ENCODE measurements at places on chromosomes 3 and 15. TPM values are rescaled to one million over a fixed set of nuclear protein-coding genes. Genes with fewer than 3 reads are reported as not detected.

DNA sequence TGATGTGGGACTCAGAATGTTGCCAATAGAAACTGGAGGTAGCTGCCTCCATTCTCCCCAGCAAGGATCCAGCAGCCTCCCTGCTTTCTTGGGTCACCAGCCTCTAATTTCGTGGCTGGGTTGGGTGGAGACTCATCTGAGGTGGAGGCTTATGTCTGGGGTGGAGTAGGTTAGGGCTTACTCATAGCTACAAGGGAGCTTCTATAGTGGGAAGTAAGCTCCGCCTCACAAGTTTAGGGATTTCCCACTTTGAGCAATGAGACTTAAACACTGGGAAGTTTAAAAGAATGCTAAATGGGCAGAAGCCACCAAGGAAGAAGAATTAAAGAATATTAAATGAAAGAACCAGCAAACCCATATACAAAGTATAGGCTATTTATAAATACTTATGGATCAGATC is 63.8 kb downstream of the GJD2 start:
- H3K27ac ChIP-seq = no peak overlapping the region
- DNase-seq = no peak
- no peak overlapping the region for H3K4me3 ChIP-seq
- no peaks in the 10 kb centered on the region for H3K36me3 ChIP-seq
- H3K27me3 ChIP-seq = peaks cover 27% of the 10 kb centered on the region

The C3orf22 gene
- total RNA-seq = not detected

- peaks cover 2% of the 10 kb centered on the region for H3K36me3 ChIP-seq
- no peak overlapping the region for H3K4me3 ChIP-seq
- H3K4me1 ChIP-seq = peaks cover 2% of the 10 kb centered on the region
- H3K27me3 ChIP-seq = peaks cover 81% of the 10 kb centered on the region
- H3K27ac ChIP-seq = no peak overlapping the region
- no peak for DNase-seq
These were observed 9.7 kb upstream of the MEIS2 start for GRCh38 chr15:37109872-37110572.

DNA sequence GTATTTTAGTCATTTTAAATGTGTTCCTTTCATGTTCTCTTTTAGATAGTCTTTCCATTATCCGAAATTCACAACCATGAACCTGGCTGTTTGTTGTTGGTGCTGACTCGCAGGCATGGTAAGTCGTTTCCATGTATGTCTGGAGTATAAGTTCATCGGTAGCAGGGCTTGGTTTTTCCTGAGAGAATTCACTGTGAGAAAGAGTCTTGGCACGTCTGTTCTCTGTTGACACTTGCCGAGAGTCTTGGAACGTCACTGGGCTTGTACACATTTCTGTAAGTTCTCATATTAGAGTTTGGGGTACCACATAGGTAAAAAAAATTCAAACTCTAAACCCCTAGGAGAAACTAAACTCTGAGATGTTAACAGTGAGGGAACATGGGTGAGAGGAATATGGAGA is 29.4 kb upstream of the EIF4A2 start:
- H3K27ac ChIP-seq = no peak overlapping the region
- H3K4me1 ChIP-seq = peaks cover 4% of the 10 kb centered on the region
- no peaks in the 10 kb centered on the region for H3K27me3 ChIP-seq
- DNase-seq = no peak

DNA sequence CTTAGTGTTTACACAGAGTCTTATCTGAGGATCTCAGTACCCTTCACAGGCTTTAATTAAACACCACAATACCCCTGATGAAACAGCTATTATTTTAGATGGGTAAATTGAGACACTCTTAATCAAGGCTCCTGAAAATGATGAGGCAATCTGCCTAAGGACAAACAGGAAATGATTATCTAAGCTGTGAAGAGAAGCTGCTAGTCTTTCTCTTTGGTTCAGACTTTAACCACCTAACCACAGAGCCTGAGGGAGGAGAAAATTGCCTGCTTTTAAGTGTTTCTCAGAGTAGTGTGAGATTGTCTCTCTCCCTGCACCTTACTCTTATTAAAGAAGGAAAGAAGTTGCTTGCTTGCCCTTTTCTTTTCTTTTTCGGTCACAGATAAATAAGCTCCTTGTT is 364.3 kb upstream of the ADAMTS9 start:
- H3K4me1 ChIP-seq = no peaks in the 10 kb centered on the region
- H3K27me3 ChIP-seq = no peaks in the 10 kb centered on the region
- no peak for DNase-seq
- H3K36me3 ChIP-seq = no peaks in the 10 kb centered on the region

- no peaks in the 10 kb centered on the region for H3K4me1 ChIP-seq
- no peak overlapping the region for H3K27ac ChIP-seq
- no peak overlapping the region for H3K4me3 ChIP-seq
- DNase-seq = no peak
These were observed 38.9 kb upstream of the IREB2 start for GRCh38 chr15:78399091-78399490.

DNA sequence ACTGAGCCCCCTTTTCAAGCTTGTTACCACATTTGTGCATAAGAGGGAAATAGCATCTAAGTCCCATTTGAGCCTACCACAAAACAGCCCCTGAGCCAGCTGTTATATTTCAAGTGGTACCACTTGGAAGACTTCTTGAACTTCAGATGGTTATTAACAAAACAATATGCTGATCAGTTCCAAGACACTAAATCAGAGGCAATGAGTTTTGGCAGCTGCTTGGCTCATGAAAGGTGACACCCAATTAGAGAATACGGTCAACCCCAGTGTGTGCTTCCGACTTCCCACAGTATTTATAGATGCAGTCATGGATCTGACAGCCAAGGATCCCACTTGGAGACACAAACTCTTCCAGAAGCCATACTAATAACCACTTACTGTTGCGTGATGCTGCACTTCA is 469.6 kb upstream of the PPP2R3A start:
- DNase-seq = no peak
- H3K36me3 ChIP-seq = no peaks in the 10 kb centered on the region
- H3K4me1 ChIP-seq = no peaks in the 10 kb centered on the region
- H3K27me3 ChIP-seq = peaks cover 2% of the 10 kb centered on the region
- H3K4me3 ChIP-seq = no peak overlapping the region
- no peak overlapping the region for H3K27ac ChIP-seq

DNA sequence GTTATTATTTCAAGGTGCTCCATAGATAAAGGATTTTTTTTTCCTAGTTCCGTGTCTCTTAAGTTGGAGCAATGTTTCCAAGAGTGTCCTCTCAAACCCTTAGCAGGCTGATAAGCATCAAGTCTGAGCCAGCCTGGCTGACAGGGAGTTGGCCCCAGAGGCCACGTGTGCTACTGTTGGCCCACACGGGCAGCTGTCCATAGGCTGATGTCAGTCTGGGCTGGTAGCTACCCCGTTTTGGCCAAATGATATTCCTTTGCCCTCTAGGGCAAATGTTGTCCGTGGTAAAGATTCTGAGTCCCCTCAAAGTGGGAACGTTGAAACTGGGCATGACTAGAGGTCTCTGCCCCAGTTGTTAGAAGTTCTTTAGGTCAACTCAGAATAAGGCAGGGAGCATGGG is 99.4 kb downstream of the FLNB start:
- DNase-seq = no peak
- H3K27ac ChIP-seq = no peak overlapping the region
- peaks cover 5% of the 10 kb centered on the region for H3K4me1 ChIP-seq
- H3K36me3 ChIP-seq = peaks cover 6% of the 10 kb centered on the region
- H3K4me3 ChIP-seq = no peak overlapping the region
- no peaks in the 10 kb centered on the region for H3K27me3 ChIP-seq

DNA sequence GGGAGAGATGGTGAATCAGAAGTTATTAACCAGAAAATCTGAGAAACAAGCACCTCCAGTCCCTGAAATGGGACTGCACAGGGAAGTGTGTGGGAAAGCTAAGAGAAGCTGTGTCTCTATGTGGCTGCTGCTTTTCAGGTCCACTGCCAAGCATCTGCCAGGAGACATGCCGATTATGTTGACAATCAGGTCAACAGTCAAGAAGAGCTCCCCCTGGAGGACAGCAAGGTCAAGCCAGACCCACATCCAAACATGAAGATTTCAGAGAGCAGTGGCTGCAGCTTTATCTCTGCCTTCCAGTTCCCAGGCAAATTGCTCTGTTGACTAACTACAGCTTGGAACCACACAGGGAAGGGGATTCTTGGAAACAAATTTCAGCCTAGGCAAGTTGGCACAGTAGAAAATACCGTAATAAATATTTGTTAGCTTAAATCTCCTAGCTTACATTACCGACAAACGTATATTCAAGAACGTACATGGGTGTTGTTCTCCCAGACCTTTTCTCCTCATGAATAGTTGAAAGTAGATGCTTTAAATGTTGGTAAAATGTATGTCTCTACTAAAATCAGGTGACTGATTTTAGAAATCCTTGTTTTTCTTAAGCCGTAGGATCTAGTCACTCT is 394.5 kb upstream of the RARB start:
- no peaks in the 10 kb centered on the region for H3K36me3 ChIP-seq
- no peaks in the 10 kb centered on the region for H3K4me1 ChIP-seq
- H3K4me3 ChIP-seq = no peak overlapping the region
- no peak overlapping the region for H3K27ac ChIP-seq
- no peak for DNase-seq
- no peaks in the 10 kb centered on the region for H3K27me3 ChIP-seq

- H3K36me3 ChIP-seq = no peaks in the 10 kb centered on the region
- no peaks in the 10 kb centered on the region for H3K27me3 ChIP-seq
- no peak overlapping the region for H3K4me3 ChIP-seq
- no peak for DNase-seq
- H3K27ac ChIP-seq = no peak overlapping the region
These were observed 23.6 kb upstream of the CAV3 start for GRCh38 chr3:8709801-8710507.

GRCh38 chr3:140727886-140728285 is 50.0 kb downstream of the TRIM42 start:
- peaks cover 9% of the 10 kb centered on the region for H3K27me3 ChIP-seq
- H3K4me3 ChIP-seq = no peak overlapping the region
- DNase-seq = no peak
- no peaks in the 10 kb centered on the region for H3K36me3 ChIP-seq
- H3K4me1 ChIP-seq = peaks cover 11% of the 10 kb centered on the region

- H3K36me3 ChIP-seq = no peaks in the 10 kb centered on the region
- no peaks in the 10 kb centered on the region for H3K4me1 ChIP-seq
- H3K4me3 ChIP-seq = no peak overlapping the region
- no peaks in the 10 kb centered on the region for H3K27me3 ChIP-seq
These were observed 192.3 kb upstream of the NSMCE3 start for GRCh38 chr15:29461877-29462276.

DNA sequence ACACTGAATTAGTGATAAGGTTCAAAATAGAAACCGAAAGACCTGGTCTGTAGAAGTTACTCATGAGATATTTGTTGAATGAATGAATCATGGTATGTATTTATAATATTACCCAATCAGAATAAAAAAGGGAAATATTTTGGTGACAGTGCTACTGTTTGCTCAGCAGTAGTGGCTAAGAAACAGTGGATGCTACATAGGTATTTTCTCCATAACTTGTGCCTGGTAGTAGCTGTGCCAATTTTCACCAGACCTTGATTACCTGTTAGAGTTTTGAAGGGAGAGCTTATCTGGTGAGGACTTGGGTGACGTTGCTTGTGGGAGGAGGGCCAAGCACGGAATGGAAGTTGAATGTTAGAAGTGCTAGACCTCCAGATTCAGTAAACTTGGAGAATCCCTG is 14.3 kb downstream of the LIMD1 start:
- peaks cover 30% of the 10 kb centered on the region for H3K4me1 ChIP-seq
- peaks cover 9% of the 10 kb centered on the region for H3K36me3 ChIP-seq
- DNase-seq = no peak
- H3K27me3 ChIP-seq = no peaks in the 10 kb centered on the region
- H3K4me3 ChIP-seq = no peak overlapping the region

DNA sequence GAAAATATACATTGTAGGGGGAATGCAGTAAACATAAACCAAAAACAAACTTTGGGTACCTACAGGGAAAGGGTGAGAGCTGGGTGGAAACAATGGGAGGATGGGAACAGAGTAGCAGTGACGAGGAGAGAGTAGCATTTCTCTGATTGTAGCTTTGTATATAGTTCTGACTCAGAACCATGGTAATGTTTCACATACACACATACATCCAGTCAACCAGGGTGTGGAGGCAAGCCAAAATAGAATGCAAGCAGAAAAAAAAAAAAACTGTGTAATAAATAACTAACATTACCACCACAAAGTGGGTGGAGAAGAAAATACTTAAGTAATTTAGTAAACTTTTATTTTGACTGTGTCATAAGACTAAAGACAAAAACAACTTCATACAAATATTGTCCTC is 27.2 kb downstream of the BCL2A1 start:
- no peak for DNase-seq
- H3K36me3 ChIP-seq = peaks cover 4% of the 10 kb centered on the region
- no peaks in the 10 kb centered on the region for H3K27me3 ChIP-seq
- no peak overlapping the region for H3K4me3 ChIP-seq
- H3K4me1 ChIP-seq = peaks cover 31% of the 10 kb centered on the region

The GOLGA6L22 gene
- total RNA-seq = not detected

The DOCK3 gene
- 4.1 TPM for total RNA-seq

GRCh38 chr3:109165905-109166304 is 29.4 kb downstream of the C3orf85 start:
- no peak for DNase-seq
- H3K27me3 ChIP-seq = no peaks in the 10 kb centered on the region
- H3K4me3 ChIP-seq = no peak overlapping the region
- no peaks in the 10 kb centered on the region for H3K4me1 ChIP-seq
- H3K27ac ChIP-seq = no peak overlapping the region

The LMCD1 gene
- 10.0 TPM for total RNA-seq

The CACNA2D3 gene
- not detected for total RNA-seq

DNA sequence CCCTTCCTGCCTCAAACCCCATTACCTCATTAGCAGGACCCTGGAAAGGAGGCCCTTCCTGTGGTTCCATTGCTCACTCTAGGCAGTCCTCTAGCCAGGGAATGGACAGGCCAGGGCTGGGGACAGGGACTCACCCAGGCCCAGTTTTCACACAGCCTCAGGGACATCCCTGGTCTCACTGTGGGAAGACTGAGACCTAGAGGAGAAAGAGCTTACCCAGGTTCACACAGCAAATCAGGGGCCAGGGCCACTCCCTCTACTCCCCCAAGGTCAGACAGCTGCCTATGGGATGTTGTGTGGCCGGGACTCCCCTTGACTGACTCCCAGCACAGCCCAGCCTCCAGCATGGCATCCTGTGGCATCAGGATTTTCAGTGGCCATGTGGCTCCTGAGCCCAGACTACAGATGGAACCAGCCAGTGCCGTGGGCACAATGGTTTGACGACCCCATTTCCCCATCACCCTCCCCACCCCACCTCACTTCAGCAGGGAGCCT is 49.3 kb downstream of the ADAMTS7 start:
- H3K27me3 ChIP-seq = no peaks in the 10 kb centered on the region
- peak overlapping the region; percentile 88 for H3K27ac ChIP-seq
- no peaks in the 10 kb centered on the region for H3K36me3 ChIP-seq
- no peak for DNase-seq
- peak overlapping the region; percentile 15 for H3K4me3 ChIP-seq

GRCh38 chr3:10717756-10718155 is 98.3 kb upstream of the SLC6A11 start:
- no peaks in the 10 kb centered on the region for H3K4me1 ChIP-seq
- H3K27ac ChIP-seq = no peak overlapping the region
- H3K27me3 ChIP-seq = peaks cover 1% of the 10 kb centered on the region
- no peak for DNase-seq
- no peak overlapping the region for H3K4me3 ChIP-seq
- no peaks in the 10 kb centered on the region for H3K36me3 ChIP-seq

The DNASE1L3 gene
- total RNA-seq = not detected

- no peaks in the 10 kb centered on the region for H3K4me1 ChIP-seq
- peaks cover under 1% of the 10 kb centered on the region for H3K27me3 ChIP-seq
- no peak overlapping the region for H3K4me3 ChIP-seq
- H3K27ac ChIP-seq = no peak overlapping the region
- no peak for DNase-seq
- no peaks in the 10 kb centered on the region for H3K36me3 ChIP-seq
These were observed 85.7 kb downstream of the RARB start for GRCh38 chr3:25513642-25514266.

GRCh38 chr3:152346058-152346457 is 77.3 kb downstream of the MBNL1 start:
- peaks cover 34% of the 10 kb centered on the region for H3K4me1 ChIP-seq
- no peaks in the 10 kb centered on the region for H3K27me3 ChIP-seq
- no peak for DNase-seq
- H3K27ac ChIP-seq = peak overlapping the region; percentile 24

The XCR1 gene
- not detected for total RNA-seq

All from activated CD8-positive, alpha-beta memory T cell treated with anti-CD3 and anti-CD28 coated beads, Interleukin-2, amount 10 ng/mL, durations not matched to agents 7 days and 5 days (primary cell).